ENCODE measurements at places on chromosomes 5 and 9. TPM values are rescaled to one million over a fixed set of nuclear protein-coding genes. Genes with fewer than 3 reads are reported as not detected.

Gene NR2F1-AS1
- total RNA-seq: 2.7 TPM

Gene PAXX
- 16.0 TPM for total RNA-seq

Gene MTX3
- 4.6 TPM for total RNA-seq

Gene DIAPH1
- total RNA-seq: 55.3 TPM

Gene EFNA5
- total RNA-seq: 2.4 TPM

Gene KLHL3
- total RNA-seq: 2.8 TPM

Gene SLCO6A1
- total RNA-seq: not detected

Gene CCIN
- not detected for total RNA-seq

Gene SUSD3
- total RNA-seq: 0.16 TPM

Gene DBH
- not detected for total RNA-seq

Gene PCDHB11
- 3.3 TPM for total RNA-seq

Gene KCNIP1
- 0.46 TPM for total RNA-seq

Gene SPATA31C1
- not detected for total RNA-seq

Gene NEURL1B
- total RNA-seq: 7.8 TPM

Gene SELENOP
- total RNA-seq: 119 TPM

Gene ITK
- 0.64 TPM for total RNA-seq

Gene ORM2
- total RNA-seq: not detected

Gene MAP1B
- 14.2 TPM for total RNA-seq

Gene C9
- total RNA-seq: 0.82 TPM

Gene FOXD4L4
- total RNA-seq: not detected

Gene PPP1R26
- 11.4 TPM for total RNA-seq

Gene CEP120
- 9.1 TPM for total RNA-seq

Gene LCN2
- 6.3 TPM for total RNA-seq

Gene RMRP
- total RNA-seq: 3,151 TPM

Gene RAI14
- 25.0 TPM for total RNA-seq

Gene ZNF618
- total RNA-seq: 14.0 TPM

Gene OSMR
- 25.2 TPM for total RNA-seq

Gene FBXL7
- total RNA-seq: 2.4 TPM

Gene FAM120A
- 47.1 TPM for total RNA-seq

Gene GPRIN1
- 0.32 TPM for total RNA-seq

Gene ZNF300
- total RNA-seq: 1.8 TPM

Gene ARL14EPL
- total RNA-seq: not detected

Gene C5orf63
- total RNA-seq: 3.5 TPM

Gene DCANP1
- not detected for total RNA-seq

Gene TENT4A
- total RNA-seq: 8.9 TPM

Gene SOX30
- total RNA-seq: not detected

Gene DMGDH
- 4.9 TPM for total RNA-seq

Gene PDLIM4
- 6.5 TPM for total RNA-seq

Gene ANKRD20A1
- 2.1 TPM for total RNA-seq

Gene GRM6
- not detected for total RNA-seq

Gene SPINK4
- not detected for total RNA-seq

Gene CDC25C
- not detected for total RNA-seq
